CD4-positive, CD25-positive, alpha-beta regulatory T cell (primary cell): ENCODE measurements at places on chromosomes 6 and 20. TPM values are rescaled to one million over a fixed set of nuclear protein-coding genes. Genes with fewer than 3 reads are reported as not detected.

DNA sequence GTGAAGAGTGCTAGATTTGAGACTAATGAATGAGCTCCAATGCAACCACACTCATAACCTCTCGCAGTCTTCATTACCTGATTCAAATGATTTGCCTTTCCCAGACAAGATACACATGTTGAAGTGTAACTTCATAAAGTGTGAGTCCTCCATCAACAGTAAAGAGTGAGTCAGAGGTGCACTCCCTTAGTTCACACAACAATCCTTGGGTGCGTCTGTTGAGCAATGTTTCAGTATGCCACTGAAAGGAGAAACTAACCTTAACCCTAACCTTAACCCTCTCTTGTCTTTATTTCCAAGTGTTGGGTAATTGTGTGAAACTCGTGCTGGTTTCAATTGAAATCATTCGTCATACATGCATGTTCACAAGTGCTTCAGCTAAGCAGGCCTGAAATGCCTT, 21.0 kb upstream of the RIN2 start:
- H3K27me3 ChIP-seq, result no peaks in the 10 kb centered on the region
- no peak overlapping the region for H3K27ac ChIP-seq
- H3K36me3 ChIP-seq, result no peaks in the 10 kb centered on the region

DNA sequence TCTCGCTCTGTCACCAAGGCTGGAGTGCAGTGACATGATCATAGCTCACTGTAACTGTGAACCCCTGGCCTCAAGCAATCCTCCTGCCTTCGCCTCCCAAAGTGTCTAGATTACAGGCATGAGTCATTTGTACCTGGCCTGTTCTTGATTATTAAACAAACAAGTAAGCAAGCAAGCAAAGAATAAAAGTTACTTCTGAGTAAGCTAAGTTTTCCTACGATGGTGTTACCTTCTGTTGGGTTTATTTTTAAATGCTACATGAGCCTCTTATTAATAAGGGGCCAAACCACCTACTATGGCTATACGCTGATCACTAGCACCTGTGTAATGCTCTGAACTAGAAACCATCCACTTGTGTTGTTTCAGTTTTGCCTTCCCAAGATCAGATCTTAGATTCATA, 50.8 kb downstream of the IL22RA2 start:
- no peak overlapping the region for H3K4me3 ChIP-seq
- H3K27ac ChIP-seq, result no peak overlapping the region
- DNase-seq, result no peak
- H3K4me1 ChIP-seq, result no peaks in the 10 kb centered on the region

Gene SAMD10
- polyA plus RNA-seq, result 6.6 TPM

Gene DDO
- not detected for polyA plus RNA-seq

- no peaks in the 10 kb centered on the region for H3K27me3 ChIP-seq
- peaks cover 2% of the 10 kb centered on the region for H3K36me3 ChIP-seq
- H3K27ac ChIP-seq, result no peak overlapping the region
- H3K4me3 ChIP-seq, result no peak overlapping the region
- peaks cover 18% of the 10 kb centered on the region for H3K4me1 ChIP-seq
- DNase-seq, result no peak
These were observed 1.9 kb upstream of the BLOC1S5 start for GRCh38 chr6:8066108-8066507.

DNA sequence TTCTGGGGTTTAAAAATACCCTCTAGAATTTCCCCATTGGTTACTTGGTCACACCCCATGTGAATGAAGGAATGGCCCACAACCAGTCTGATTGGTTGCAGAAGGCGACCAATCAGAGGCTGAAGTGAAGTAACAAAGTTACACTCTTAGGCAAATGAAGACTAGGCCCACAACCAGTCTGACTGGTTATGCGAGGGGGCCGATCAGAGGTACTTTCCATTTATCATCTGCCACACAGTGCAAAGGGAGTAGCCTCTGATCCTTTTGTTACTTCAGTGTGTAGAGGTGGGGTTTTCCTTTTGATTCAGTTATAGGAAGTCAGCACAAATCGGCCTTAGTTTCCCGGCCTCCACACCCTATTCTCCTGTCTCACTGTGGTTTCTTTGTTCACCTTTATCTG, 61.2 kb upstream of the SGK1 start:
- no peak overlapping the region for H3K27ac ChIP-seq
- no peaks in the 10 kb centered on the region for H3K27me3 ChIP-seq
- peak; percentile 31 for DNase-seq
- peaks cover 9% of the 10 kb centered on the region for H3K4me1 ChIP-seq
- H3K4me3 ChIP-seq, result no peak overlapping the region

Gene CLPSL2
- not detected for polyA plus RNA-seq

DNA sequence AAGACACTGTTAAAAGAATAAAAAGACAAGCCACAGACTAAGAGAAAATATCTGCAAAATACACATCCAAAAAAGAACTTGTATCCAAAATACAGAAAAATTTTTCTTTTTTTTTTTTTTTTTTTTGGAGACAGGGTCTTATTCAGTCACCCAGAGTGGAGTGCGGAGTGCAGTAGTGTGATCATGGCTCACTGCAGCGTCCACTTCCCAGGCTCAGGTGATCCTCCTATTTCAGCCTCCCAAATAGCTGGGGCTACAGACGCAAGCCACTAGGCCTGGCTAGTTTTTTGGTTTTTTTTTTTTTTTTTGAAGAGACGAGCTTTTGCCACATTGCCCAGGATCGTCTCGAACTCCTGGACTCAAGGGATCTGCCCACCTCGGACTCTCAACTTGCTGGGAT, 3.1 kb downstream of the ZUP1 start:
- peaks cover 35% of the 10 kb centered on the region for H3K4me1 ChIP-seq
- peak overlapping the region; percentile 38 for H3K4me3 ChIP-seq
- no peak overlapping the region for H3K27ac ChIP-seq
- no peak for DNase-seq
- H3K27me3 ChIP-seq, result no peaks in the 10 kb centered on the region

GRCh38 chr20:16412906-16413305, 160.3 kb downstream of the KIF16B start:
- no peaks in the 10 kb centered on the region for H3K27me3 ChIP-seq
- H3K36me3 ChIP-seq, result no peaks in the 10 kb centered on the region
- no peak overlapping the region for H3K27ac ChIP-seq
- no peak overlapping the region for H3K4me3 ChIP-seq
- no peaks in the 10 kb centered on the region for H3K4me1 ChIP-seq

Gene ADGRG6
- polyA plus RNA-seq, result not detected

DNA sequence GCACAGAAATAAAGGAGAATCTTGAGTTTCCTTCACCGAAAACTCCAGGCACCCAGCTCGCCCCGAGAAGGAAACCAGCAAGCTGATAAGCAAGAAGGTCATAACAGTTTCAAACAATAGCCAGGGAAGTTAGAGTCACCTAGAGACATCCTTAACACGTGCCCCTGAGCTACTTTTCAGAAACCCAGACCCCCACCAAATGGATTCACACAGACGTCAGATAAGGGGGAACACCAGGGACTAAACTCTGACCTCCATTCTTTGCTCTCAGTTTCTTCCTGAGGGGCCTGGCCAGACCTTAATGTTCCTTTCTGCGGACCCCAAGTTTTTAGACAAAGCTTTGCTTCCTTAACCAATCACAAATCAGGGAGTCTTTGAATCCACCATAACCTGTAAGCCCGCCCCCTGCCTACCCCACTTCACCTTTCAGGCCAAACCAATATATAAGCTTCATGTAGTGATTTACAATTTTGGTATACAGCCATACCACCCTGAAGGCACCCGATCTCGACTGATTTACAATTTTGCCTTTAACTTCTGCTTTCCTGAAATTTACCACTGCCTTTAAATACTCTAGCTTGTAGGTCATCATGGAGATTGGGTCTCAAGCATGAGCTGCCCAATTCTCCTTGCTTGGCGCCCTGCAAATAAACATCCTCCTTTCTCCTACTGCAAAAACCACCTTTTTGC, 11.7 kb downstream of the SOD2 start:
- H3K4me3 ChIP-seq, result no peak overlapping the region
- H3K27me3 ChIP-seq, result no peaks in the 10 kb centered on the region
- no peak for DNase-seq
- peaks cover 65% of the 10 kb centered on the region for H3K36me3 ChIP-seq

Gene PKIB
- polyA plus RNA-seq, result 0.72 TPM

- no peak overlapping the region for H3K4me3 ChIP-seq
- H3K27me3 ChIP-seq, result no peaks in the 10 kb centered on the region
- H3K36me3 ChIP-seq, result no peaks in the 10 kb centered on the region
- DNase-seq, result no peak
These were observed 117.9 kb downstream of the JARID2 start for GRCh38 chr6:15363523-15364400.

DNA sequence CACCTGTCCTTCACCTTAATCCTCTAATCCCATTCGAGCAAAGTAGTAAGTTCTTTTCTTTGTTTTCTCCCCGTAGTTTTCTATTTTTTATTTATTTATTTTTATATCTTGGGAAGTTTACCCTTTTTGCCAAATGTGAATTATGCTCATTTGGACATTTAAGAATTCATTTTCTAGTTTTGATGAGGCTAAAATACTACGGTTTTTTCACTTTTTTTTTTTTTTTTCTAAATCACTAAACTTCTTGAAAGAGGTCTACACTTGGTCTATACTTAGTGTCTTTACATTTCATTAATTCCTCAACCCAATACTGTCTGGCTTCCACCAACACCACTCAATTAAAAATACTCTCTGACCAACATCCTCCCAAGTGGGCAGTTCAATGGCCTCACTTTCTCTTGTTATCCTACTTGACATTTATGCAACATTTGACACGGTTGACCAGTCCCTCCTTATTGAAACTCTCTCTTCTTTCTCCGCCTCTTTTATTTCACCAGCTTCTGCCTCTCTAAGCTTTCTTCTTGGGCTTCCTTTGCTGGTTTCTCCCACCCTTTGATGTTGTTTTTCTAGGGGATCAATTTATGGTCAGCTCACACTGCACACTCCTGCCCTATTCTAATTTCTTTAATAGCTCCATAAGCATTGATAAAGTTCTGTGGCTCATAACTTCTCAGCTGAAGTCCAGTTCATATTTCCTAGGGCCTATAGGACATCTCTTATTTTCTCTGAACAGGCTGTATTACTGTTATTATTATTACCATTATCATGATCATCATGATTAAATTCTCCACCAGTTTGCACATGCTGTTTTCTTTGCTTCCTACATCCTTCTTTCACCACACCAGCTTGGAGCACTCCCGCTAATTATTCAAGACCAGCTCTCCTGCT, 72.6 kb upstream of the CITED2 start:
- no peaks in the 10 kb centered on the region for H3K27me3 ChIP-seq
- H3K4me3 ChIP-seq, result no peak overlapping the region
- DNase-seq, result no peak
- H3K27ac ChIP-seq, result no peak overlapping the region
- H3K36me3 ChIP-seq, result no peaks in the 10 kb centered on the region

Gene HIVEP1
- 6.9 TPM for polyA plus RNA-seq

Gene CD164
- polyA plus RNA-seq, result 339 TPM

DNA sequence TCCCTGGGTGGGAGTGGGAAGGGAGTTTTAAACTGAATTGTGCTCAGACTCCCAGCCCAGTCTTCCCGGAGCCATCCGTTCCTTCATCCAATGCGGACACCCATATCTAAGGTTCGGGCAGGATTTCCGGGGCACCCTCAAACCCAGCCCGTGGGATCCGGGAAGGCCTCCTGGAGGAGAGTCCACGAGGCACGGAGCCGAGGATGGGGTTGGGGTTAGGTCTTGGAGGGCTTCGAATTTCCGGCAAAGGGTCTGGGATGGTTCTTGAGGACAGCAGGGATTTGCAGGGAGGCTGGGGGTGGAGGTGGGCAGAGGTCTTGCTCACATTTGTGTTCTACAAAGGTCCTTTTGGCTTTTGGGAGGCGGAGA, 49.5 kb upstream of the SLC32A1 start:
- H3K36me3 ChIP-seq, result no peaks in the 10 kb centered on the region
- no peak for DNase-seq
- H3K27ac ChIP-seq, result no peak overlapping the region
- no peak overlapping the region for H3K4me3 ChIP-seq
- H3K27me3 ChIP-seq, result peaks cover 15% of the 10 kb centered on the region

DNA sequence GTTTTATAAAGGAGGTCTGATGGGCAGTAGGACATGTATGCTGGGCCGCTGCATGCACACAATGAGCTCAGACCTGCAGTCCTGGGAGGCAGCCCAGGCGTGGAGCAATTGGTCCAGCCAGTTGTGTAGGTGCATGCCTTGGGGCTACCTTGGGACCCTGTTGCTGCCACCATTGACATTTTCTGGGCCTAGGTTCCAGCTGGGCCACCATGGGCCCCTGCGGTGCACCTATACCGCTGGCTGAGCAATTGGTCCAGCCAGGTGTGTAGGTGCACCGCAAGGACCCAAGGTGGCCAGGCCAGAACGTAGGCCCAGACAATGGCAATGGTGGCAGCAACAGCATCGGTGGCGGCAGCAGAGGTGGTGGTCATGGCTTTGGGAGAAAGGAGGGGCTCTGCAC, 143.9 kb downstream of the PXDC1 start:
- DNase-seq, result no peak
- no peak overlapping the region for H3K4me3 ChIP-seq

- H3K4me1 ChIP-seq, result no peaks in the 10 kb centered on the region
- no peak for DNase-seq
- no peak overlapping the region for H3K4me3 ChIP-seq
- H3K27me3 ChIP-seq, result no peaks in the 10 kb centered on the region
These were observed 1131.7 kb upstream of the EYS start for GRCh38 chr6:66838764-66839163.

- DNase-seq, result no peak
- H3K27me3 ChIP-seq, result peaks cover 6% of the 10 kb centered on the region
- no peak overlapping the region for H3K27ac ChIP-seq
These were observed 53.0 kb downstream of the ALDH8A1 start for GRCh38 chr6:134896910-134897309.

DNA sequence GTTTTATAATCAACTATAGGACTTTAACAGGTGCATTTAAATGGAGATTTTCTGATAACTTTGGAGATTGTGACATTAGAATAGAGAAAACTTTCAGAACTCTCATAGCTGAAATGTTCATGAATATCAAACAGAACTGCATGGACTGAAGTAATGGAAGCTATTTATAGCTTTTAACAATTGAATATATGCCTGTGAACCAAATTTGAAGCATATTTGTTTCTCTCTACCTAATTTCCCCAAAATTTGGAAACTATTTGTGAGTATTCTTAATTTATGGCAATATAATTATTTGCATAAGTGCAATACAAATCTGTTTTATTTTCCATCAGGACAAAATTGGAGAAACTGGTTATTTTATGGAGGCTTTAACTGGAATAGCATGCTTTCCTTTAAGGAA, 96.6 kb downstream of the PLG start:
- H3K36me3 ChIP-seq, result no peaks in the 10 kb centered on the region
- H3K27me3 ChIP-seq, result no peaks in the 10 kb centered on the region
- H3K4me3 ChIP-seq, result no peak overlapping the region
- no peak for DNase-seq
- no peaks in the 10 kb centered on the region for H3K4me1 ChIP-seq

Gene HLA-G
- 0.39 TPM for polyA plus RNA-seq

- H3K27me3 ChIP-seq, result no peaks in the 10 kb centered on the region
- H3K4me3 ChIP-seq, result peak overlapping the region; percentile 37
- no peak for DNase-seq
- peaks cover 55% of the 10 kb centered on the region for H3K4me1 ChIP-seq
- H3K36me3 ChIP-seq, result peaks cover 56% of the 10 kb centered on the region
These were observed 3.9 kb downstream of the CNPY3 start for GRCh38 chr6:42933205-42933604.

Gene CABLES2
- polyA plus RNA-seq, result 0.49 TPM

Gene ANKEF1
- polyA plus RNA-seq, result 6.0 TPM

Gene CLVS2
- not detected for polyA plus RNA-seq

Gene DDAH2
- polyA plus RNA-seq, result 18.8 TPM

- no peaks in the 10 kb centered on the region for H3K36me3 ChIP-seq
- peaks cover 5% of the 10 kb centered on the region for H3K27me3 ChIP-seq
- no peak overlapping the region for H3K4me3 ChIP-seq
- no peak overlapping the region for H3K27ac ChIP-seq
These were observed 185.9 kb downstream of the UST start for GRCh38 chr6:148932731-148933130.

- peak overlapping the region; percentile 96 for H3K4me3 ChIP-seq
- DNase-seq, result peak; percentile 86
- H3K36me3 ChIP-seq, result no peaks in the 10 kb centered on the region
- H3K27ac ChIP-seq, result peak overlapping the region; percentile 97
- H3K27me3 ChIP-seq, result no peaks in the 10 kb centered on the region
These were observed 78.7 kb upstream of the BTN3A2 start for GRCh38 chr6:26286168-26286877.
